ENCODE measurements at places on chromosomes 1 and 21.

GRCh38 chr1:78009836-78010235 is 5.1 kb downstream of the DNAJB4 start:
- DNase-seq: no peak

GRCh38 chr1:45282351-45282750 is 44.3 kb upstream of the HPDL start:
- no peak for DNase-seq

DNA sequence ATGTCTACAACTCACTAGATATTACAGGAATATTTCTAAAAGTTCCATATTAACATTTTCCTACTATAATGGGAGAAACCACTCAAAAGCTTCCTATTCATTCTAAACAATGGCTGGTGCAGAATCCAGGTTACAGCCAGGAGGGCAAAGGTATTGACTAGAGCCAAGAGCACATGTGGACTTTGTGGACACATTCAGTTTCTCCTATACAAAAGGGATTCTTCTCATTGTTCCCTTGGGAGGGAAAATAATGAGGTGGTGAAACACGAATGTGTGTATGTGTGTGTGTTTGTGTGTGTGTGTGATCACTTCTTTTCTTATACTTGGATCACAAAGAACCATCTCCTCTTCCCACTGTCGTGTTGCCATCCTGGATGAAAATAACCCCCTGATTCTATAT is 1000.0 kb downstream of the ADGRL2 start:
- DNase-seq: no peak

- no peak for DNase-seq
These were observed 424.3 kb downstream of the KCNT2 start for GRCh38 chr1:196183941-196184340.

DNA sequence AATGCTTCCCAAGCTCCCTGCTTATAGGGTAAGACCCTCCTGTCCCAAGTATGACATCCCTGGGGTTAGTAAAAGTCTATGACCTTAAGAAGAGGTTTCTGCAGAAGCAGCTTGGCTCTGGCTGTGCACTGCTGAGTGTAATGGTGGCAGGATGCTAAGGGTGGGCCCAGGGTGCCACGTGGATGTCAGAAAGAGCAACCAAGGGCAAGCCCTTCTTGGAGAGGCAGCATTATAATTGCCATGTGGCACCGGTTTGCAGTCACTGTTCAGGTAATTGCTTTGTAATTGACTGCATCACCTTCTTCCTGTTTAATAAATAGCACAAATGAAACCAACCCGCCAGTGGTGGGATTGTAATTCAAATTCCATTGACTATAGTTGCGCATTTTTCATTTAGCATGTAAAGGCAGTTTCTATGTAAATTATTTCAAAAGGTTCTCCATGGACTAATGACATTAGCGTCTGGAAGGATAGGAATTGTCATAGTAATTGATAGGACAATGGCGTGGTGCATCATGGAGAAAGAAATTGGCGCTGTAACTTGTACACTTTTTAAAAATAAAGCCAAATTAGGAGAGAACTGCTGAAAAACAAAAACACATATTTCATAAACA is 490.6 kb upstream of the VAMP3 start:
- DNase-seq: no peak

- no peak for DNase-seq
These were observed 18.2 kb downstream of the PRRX1 start for GRCh38 chr1:170682169-170682568.

DNA sequence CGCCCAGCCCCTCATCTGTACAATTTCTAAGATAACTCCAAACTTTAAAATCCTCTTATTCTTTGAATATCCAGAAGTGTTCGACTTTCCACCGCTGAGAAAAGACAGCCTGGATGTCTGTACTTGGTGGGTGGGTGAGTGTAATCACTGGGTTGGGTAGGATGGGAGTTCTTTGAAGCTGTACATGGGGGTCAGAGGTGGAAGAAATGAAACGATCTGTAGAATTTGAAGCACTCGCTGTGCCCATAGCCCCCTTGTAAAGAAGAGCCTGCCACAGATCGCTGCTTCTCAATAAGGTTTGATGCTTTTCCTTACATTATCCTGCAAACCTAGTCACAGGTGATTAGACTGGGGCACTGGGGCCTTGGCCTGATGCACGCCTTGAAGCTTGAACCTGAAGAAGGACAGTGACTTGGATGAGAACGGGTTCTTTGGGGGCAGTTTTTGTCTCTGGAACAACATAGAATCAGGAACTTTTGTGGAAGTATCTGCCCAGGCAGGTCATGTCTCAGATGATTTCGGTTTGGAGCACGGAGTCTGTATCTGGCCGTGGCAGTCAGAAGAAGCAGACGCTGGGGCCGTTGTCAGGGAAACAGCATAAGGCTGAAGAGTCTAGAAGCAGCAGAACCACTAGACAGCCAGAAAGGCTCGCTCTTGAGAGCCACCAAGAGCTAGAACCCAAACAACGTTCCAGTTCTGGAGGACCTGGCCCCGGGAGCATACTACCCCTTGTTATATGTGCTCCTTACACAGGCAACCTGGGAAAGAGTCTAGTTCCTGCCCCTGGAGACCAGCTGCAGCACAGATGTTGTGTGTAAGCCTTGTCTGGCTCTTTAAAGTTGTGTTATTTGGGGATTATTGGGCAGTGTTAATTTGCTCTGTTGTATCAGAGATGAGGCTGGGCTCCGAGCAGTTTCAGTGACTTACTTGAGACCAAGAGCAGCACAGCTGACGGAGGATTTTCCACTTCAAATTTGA is 45.1 kb upstream of the SCCPDH start:
- no peak for DNase-seq

DNA sequence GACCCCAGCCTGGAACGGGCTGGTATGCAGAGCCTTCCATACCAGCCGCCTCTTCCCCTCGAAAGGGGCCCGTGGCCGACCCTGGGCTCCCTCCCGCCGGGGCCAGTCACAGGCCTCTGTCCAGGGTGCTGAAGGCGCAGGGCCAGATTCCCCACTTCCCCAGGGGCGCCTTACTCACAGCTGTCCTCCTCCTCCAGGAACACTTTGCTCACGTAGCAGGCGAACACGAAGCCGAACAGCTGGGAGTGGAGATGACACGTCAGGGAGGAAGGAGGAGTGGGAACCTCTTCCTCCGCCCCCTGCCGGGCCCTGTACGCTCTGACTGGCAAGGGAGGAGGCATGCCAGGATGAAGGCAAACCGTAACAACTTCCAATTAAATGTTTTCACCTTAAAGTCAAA is 57.3 kb downstream of the NKAIN1 start:
- peak; percentile 69 for DNase-seq
